ENCODE measurements at places on chromosomes 5 and 9.

DNA sequence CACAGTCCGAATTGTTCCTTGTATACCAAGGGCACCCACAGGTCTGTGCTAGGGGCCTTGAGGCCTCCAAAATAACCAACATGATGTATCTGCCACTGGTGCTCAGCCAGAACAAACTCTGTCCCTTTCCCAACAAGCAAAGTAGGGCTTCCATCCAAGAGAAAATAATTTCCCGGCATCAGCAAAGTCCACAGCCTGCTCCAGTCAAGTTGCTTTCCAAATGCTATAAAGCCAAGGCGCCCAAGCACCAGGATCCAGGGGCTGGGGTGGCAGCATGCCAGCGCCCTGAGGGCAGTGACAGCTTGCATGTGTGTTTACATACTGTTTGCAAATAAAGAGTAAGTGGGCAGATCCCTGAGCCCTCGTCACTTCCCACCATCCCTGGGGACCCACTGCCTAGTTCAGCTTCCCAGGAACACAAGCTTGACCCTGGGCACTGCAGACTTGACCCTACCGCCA is 155.9 kb downstream of the ERCC6L2 start:
- no peak for DNase-seq

DNA sequence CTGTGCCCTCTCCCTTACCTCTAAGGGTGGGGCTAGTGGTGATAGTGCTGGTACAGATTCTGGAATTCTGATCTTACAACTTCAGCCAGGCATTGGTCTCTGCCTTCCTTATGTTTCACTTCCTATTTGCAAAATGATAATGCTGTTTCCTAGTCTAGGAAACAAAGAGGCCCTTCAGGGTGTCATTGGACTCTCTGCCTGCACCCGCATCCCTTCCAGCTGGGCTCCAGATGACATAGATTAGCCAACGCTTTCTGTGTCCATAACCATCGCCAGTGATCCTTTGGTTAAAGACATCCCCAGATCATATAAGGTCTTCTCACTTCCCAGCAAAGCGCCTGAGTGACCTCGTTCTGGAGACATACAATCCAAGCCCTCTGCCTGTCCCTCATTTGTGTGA is 180.7 kb downstream of the ERCC6L2 start:
- no peak for DNase-seq

DNA sequence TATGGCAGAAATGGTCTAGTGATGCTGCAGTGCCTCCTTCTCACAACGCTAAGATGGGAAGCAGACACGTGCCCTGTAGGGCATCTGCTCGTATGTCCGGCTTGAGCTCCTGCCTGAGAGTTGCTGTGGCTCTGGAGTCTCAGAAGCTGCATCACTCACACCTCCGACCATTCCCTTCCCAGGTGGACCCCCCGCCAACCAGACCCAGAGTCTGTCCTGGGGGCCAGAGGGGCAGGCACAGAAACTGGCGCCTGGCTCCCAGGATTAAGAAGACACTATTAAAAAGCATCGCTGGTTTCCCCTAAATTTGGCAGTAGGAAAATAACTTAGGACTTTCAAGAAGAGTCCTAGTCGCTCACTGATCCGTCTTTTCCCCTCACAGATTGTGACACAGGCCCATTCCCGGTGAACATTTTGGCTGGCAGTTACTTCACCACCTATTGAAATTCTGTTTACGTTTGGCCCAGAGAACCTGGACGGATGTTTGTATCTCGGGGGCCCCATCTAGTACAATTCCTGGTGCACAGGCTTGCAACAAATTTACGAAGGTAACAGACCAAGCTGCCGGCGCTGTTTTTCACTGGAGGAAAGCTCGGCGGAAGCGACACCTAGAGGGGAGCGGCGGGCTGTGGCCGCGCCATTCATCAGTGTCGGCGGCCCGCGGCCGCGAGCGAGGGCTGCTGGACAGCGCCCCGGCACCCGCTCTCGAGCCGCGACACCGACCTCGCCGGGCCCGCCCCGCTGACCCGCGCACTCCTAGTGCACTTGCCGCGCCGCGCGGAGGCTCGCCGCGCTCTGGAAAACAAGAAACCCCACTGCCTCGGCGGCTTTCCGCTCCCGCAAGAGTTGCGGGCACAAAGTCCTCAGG is 1.6 kb downstream of the FSTL4 start:
- no peak for DNase-seq

- no peak for DNase-seq
These were observed 190.3 kb downstream of the MELK start for GRCh38 chr9:36762958-36763357.

DNA sequence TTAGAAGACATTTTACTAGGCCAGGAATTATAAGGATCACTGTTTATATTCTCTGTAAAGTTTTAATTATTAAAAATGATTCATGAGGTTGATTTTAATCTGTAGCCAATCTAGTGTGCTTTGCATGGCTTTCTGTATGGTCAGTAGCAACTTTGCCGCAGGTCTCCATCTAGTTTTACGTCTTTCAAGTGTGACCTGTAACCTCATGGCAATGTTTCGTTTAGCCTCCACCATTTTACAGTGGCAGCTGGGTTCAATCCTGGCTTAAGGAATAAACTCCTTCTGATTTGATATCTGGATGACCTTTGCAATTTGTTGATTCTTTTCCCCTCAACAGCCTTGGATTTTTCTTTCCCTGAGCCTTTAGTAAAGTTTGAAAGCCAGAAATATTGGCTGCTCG is 434.5 kb upstream of the CDH9 start:
- no peak for DNase-seq

DNA sequence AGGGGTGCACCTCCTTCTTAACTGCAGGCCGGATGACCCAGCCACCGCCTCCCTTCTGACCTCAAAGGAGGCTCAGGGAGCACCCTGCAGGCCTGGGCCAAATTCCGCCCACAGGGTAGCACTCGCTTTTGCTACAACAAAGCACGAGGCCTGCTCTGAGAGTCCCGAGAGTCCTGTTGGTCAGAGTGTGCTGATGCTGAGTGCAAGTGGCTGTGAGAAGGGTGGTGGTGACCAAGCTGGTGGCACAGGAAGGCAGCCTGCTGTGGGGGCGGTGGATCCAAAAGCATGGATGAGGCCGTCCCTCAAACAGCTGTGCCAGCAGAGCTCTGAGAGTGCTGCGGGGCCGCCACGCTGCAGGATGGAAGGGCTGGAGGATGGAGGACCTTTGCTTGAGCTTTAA is 101.8 kb downstream of the AK8 start:
- no peak for DNase-seq
